ENCODE measurements at places on chromosomes 1 and 21.

- DNase-seq, result no peak
These were observed 50.1 kb downstream of the PHC2 start for GRCh38 chr1:33380811-33381210.

DNA sequence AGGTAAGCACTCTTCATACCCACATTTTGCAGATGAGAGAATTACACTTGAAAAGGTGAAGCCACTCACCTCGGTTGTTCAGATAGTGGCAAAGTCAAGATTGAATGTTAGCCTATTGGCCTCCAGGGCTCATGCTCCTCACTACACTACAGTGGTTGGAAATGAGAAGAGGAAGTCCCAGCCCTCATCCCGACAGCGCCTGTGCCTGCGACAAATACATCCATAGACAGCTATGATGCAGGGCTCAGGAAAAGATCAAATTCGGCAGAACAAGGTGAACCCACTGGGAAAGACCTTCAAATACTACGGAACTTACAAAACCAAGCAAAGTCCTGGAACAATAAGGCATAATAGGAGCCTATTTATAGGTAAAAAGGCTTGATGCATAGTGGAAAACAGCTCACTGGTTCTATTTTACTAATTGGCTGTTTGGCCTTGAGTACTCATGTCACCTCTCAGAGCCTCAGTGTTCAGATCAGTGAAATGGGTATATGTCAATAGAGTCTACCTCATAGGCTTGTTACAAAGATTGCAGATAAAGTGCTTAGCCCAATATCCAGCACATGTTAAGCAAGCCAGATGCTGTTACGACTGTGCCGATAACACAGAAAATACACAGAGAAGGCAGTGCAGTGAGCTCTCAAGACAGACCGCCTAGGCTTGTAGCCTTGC lies 3.5 kb downstream of the SPOCD1 start:
- no peak for DNase-seq

- DNase-seq, result no peak
These were observed 1.1 kb downstream of the PIK3CD start for GRCh38 chr1:9652379-9653209.

GRCh38 chr1:38084700-38085099 lies 38.1 kb upstream of the POU3F1 start:
- DNase-seq, result peak; percentile 38

DNA sequence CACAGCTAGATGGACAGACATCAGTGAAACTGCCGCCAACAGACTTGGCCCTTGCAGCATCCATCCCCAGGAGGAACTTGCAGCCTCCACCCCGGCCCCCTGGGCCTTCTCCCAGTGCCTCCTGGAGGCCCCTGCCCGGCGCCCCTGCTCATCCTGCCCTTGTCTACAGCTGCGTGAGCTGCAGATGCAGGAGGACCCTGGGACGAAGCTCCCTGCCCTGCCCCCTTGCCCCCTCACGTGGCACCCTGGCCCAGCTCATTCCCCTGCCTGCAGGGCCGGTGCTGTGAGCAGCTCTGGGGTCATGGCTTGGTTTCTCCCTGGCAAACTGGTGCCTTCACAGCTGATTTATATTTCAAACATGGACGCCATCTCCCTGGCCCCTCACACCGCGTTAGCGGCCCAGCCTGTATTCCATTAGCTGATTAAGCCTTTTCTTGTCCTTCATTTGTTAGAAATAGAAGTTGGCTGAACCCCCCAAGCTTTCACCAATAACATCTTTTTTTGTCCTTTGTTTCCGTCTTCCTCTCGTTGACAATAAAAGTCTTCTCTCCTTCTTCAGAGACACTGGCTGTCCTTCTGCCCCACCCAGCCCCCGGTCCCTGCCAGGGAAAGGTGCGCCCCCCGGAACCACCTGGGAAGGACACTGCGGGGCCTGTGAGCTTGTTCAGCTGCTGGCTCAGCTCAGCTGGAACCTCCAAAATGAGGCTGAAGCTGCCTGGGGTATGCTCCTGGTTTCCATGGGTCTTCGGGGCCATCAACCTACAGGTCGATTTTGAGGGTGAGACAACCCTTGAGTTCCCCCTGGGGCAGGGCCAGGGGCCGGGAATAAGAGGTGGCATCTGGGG lies 34.0 kb upstream of the SLC19A1 start:
- no peak for DNase-seq
